Activated CD8-positive, alpha-beta T cell treated with anti-CD3 and anti-CD28 coated beads, Interleukin-2, amount 10 ng/mL, durations not matched to agents 7 days and 5 days (primary cell): ENCODE measurements at places on chromosomes 11 and 22. TPM values are rescaled to one million over a fixed set of nuclear protein-coding genes. Genes with fewer than 3 reads are reported as not detected.
A peak's percentile ranks its signal among the peaks of the same experiment; 100 is the strongest.

DNA sequence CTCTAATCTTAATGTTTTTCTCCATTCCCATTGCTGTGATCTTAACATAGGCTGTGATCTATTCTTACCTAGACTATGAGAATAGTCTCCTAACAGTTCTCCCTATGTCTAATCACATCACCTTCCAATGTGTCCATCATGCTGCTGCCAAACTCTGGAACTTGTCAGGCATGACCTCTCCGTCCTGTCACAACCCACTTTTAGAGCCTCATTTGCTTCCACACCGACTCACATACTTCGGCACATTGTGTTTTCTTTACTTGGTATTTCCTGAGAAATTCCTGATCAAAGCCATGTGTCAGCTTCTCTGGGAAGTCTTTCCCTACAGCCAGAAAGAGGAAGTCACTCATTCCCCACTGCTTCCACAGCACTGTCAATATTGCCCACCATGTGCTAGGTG is 40.5 kb upstream of the BIRC3 start:
- H3K27me3 ChIP-seq: peaks cover 17% of the 10 kb centered on the region
- peaks cover 14% of the 10 kb centered on the region for H3K4me1 ChIP-seq
- H3K27ac ChIP-seq: no peak overlapping the region
- H3K36me3 ChIP-seq: no peaks in the 10 kb centered on the region
- DNase-seq: no peak

Gene FOSL1
- total RNA-seq: 3.8 TPM

DNA sequence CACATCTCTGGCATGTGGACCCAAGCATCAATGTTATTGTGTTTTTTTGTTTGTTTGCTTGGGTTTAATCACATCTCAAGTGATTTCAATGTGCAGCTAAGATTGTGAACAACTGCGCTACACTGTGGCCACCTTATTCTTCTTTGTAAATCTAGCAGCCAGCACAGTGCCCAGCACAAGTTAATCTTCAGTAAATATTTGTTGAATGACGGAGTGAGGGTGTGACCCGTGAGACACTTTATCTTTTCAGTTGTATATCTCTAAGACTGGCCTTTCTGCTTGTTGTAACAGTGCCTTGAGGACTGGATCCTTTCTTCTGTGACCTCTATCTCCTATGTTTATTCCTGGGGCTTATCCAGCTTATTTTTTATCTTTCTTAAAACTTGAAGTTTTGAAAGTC is 21.4 kb upstream of the AMOTL1 start:
- no peak overlapping the region for H3K4me3 ChIP-seq
- H3K36me3 ChIP-seq: no peaks in the 10 kb centered on the region
- peaks cover 44% of the 10 kb centered on the region for H3K27me3 ChIP-seq
- no peak for DNase-seq
- no peaks in the 10 kb centered on the region for H3K4me1 ChIP-seq

GRCh38 chr22:36052505-36052941 is 23.9 kb upstream of the RBFOX2 start:
- peaks cover 10% of the 10 kb centered on the region for H3K4me1 ChIP-seq
- peaks cover 5% of the 10 kb centered on the region for H3K27me3 ChIP-seq
- no peak overlapping the region for H3K4me3 ChIP-seq
- no peak overlapping the region for H3K27ac ChIP-seq

DNA sequence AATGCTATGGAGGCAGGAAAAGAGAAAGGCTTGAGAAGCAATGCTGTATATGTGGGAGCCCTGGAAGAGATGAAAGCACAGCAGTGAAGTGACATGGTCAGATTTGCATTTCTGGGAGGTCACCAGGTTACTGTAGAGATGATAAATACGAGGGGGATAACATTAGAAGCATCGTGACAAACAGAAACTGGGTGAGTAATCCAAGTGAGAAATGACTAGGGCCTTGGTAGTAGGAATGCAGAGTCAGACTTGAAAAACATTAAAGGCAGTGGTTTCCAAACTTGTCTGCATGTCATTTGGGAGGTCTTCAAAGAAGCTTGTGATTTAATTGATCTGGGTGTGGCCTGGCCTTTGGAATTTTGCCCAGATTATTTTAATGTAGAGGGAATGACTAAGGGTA is 43.9 kb downstream of the CCDC34 start:
- no peaks in the 10 kb centered on the region for H3K27me3 ChIP-seq
- H3K4me1 ChIP-seq: no peaks in the 10 kb centered on the region
- H3K36me3 ChIP-seq: no peaks in the 10 kb centered on the region
- H3K27ac ChIP-seq: no peak overlapping the region
- H3K4me3 ChIP-seq: no peak overlapping the region

- no peak for DNase-seq
- H3K27ac ChIP-seq: no peak overlapping the region
- H3K36me3 ChIP-seq: no peaks in the 10 kb centered on the region
- H3K4me1 ChIP-seq: peaks cover 5% of the 10 kb centered on the region
Measured at GRCh38 chr11:32396991-32397390, 38.3 kb downstream of the WT1 start.

Gene HORMAD2
- not detected for total RNA-seq

- H3K27me3 ChIP-seq: peaks cover 6% of the 10 kb centered on the region
- no peaks in the 10 kb centered on the region for H3K36me3 ChIP-seq
- peaks cover 6% of the 10 kb centered on the region for H3K4me1 ChIP-seq
- H3K27ac ChIP-seq: no peak overlapping the region
Measured at GRCh38 chr11:45048870-45049691, 97.4 kb upstream of the PRDM11 start.

DNA sequence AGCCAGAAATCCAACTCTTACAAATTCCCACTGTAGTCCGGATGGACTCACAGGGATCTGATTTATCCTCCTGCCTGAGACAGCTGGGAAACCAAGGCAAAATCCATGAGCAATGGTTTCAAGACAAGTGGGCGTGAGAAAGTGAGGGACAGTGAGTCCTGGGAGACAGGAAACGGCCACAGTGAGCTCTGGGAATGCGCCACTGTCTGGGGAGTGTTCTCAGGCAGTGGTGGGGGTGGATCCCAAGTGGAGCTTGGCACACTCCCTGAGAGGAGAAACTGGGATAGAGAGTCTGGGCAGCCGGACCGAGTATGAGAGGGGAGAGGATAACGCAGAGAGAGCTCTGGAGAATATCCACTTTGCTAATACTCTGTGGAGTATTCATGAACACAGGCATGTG is 9.8 kb downstream of the IL17REL start:
- H3K27ac ChIP-seq: no peak overlapping the region
- no peaks in the 10 kb centered on the region for H3K36me3 ChIP-seq
- DNase-seq: no peak
- H3K4me3 ChIP-seq: no peak overlapping the region
- H3K27me3 ChIP-seq: peaks cover 5% of the 10 kb centered on the region

Gene OOSP4A
- not detected for total RNA-seq

DNA sequence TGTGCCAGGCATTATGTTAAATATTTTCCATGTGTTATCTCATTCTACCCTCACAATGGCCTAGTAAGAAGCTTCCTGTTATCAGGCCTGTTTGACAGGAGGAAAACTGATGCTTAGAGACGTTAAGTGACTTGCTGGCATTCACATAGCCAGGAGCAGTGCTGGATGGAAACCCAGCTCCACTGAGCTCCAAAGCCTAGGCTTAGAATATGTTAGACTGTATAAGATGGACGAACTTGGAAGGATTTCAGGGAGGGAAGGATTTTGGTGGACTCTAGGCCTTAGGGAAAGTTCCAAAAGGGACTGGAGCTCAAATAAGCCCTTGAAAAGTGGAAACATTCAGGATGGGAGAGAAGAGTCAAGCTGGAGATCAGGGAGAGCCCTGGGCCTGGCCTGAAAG is 2.1 kb downstream of the CD44 start:
- no peaks in the 10 kb centered on the region for H3K27me3 ChIP-seq
- peak overlapping the region; percentile 88 for H3K4me3 ChIP-seq
- DNase-seq: no peak
- H3K36me3 ChIP-seq: peaks cover 58% of the 10 kb centered on the region
- H3K4me1 ChIP-seq: peaks cover 61% of the 10 kb centered on the region
- H3K27ac ChIP-seq: peak overlapping the region; percentile 92

DNA sequence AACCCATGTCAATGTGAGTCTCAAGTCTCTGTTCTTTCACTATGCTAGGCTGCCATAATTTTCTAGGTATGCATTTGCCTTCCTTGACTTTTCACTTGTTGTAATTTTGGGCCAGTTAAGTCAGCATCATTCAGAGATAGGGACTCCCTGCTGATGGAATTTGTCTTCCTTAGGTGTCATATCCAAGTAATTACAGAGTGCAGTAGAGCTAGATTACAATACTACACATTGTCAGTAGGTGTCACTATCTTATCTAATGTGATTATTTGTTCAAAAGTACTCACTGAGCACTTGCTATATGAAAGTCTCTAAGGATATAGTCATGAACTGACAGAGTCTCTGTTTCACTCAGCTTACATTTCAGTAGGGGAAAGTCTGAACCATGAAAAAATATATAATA is 25.0 kb upstream of the SYN3 start:
- no peaks in the 10 kb centered on the region for H3K36me3 ChIP-seq
- no peak overlapping the region for H3K4me3 ChIP-seq
- no peak overlapping the region for H3K27ac ChIP-seq
- H3K4me1 ChIP-seq: no peaks in the 10 kb centered on the region
- DNase-seq: no peak

- no peaks in the 10 kb centered on the region for H3K4me1 ChIP-seq
- no peaks in the 10 kb centered on the region for H3K36me3 ChIP-seq
Measured at GRCh38 chr11:1083621-1084551, 9.2 kb downstream of the MUC2 start.

DNA sequence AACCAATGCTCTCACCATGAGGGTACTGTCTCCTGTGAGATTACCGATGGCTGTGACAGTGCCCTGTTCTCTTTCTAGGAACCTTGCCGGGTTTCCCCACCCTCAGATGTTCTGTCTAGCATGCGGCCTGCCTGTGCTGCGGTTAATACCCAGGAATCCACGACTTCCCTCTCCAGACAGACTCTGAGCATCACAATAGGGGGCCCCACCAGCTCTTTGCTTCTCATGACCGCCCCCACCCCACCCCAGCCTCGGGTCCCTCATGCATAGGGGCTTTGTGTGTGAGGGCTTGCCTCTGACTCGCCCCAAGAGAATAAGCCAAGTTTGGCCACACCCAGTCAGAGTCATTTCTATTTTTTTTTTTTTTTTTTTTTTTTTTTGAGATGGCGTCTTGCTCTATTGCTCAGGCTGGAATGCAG is 10.3 kb downstream of the PARVG start:
- H3K4me1 ChIP-seq: peaks cover 47% of the 10 kb centered on the region
- no peaks in the 10 kb centered on the region for H3K27me3 ChIP-seq
- peaks cover 49% of the 10 kb centered on the region for H3K36me3 ChIP-seq
- H3K4me3 ChIP-seq: no peak overlapping the region
- DNase-seq: peak; percentile 33

Gene APOA1
- total RNA-seq: not detected

DNA sequence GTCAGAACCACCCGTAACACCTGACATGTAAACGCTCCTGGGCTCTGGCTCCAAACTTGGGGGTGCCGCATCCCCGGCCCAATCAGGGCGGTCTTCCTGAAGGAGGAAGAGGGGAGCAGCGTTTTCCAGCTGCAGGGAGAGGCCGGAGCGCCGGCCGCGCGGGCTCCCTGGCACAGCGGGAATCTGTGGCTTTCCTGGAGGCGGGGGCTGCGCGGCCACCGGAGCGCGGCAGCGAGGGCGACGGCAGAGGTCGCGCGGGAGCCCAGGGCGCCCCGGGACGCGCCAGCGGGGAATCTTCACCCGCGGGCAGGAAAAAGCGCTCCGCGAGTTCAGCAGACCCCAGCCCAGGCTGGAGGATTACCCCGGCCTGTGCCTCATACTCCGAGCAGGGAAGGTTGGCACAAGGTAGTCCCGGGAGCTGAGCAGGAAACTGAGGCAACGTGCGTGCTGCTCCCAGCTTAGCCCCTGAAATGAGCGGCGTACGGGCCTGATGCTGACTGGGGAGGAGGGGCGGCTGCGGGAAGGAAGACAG is 600 bp upstream of the ESAM start:
- no peak overlapping the region for H3K27ac ChIP-seq
- no peak for DNase-seq
- H3K4me3 ChIP-seq: peak overlapping the region; percentile 87
- peaks cover 31% of the 10 kb centered on the region for H3K27me3 ChIP-seq
- H3K4me1 ChIP-seq: peaks cover 29% of the 10 kb centered on the region

GRCh38 chr22:47084226-47084625 is 321.8 kb downstream of the TBC1D22A start:
- H3K27ac ChIP-seq: no peak overlapping the region
- no peaks in the 10 kb centered on the region for H3K27me3 ChIP-seq
- H3K36me3 ChIP-seq: peaks cover 7% of the 10 kb centered on the region
- H3K4me1 ChIP-seq: peaks cover 1% of the 10 kb centered on the region
- no peak overlapping the region for H3K4me3 ChIP-seq

DNA sequence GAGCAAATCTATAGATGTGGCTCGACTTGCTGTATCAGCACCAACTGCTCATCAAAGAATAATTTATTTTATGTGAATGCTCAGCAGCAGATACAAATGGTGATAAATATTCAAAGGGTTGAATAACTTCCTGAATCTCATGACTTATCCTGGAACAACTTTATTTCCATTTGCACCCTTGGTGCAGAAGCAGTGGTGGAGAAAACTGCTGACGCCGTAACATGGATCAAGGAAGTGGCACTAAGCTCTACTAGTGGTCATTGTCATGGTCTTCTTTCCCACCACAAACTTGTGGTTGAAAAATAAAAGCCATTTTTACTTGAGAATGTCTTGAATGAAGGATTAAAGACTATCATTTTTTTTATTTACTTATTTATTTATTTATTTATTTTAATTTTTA is 14.6 kb downstream of the MARK2 start:
- peaks cover 51% of the 10 kb centered on the region for H3K36me3 ChIP-seq
- no peak overlapping the region for H3K4me3 ChIP-seq
- H3K27me3 ChIP-seq: no peaks in the 10 kb centered on the region
- H3K4me1 ChIP-seq: peaks cover 70% of the 10 kb centered on the region

DNA sequence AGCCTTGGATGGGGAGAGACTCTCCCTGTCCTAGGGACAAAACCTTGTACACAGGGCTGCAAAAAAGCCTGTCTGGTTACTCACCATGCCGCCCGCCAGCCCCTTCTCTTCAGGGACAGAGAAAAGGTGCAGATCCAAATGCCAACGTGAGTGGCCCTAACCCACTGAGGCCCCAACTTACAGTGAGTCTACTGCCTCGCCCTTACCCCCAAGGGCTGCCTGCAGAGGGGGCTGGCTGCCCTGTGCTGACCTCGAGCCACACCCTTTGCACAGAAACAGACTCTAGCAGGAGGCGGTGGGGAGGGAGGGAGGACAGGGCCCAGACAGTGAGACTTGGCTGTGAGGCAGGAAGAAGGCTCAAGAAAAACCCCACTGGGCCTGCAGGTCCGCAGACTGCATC is 13.6 kb upstream of the CHST1 start:
- no peak overlapping the region for H3K27ac ChIP-seq
- no peaks in the 10 kb centered on the region for H3K27me3 ChIP-seq
- no peaks in the 10 kb centered on the region for H3K4me1 ChIP-seq
- H3K36me3 ChIP-seq: no peaks in the 10 kb centered on the region

Gene FXYD2
- 22.5 TPM for total RNA-seq
